NCI-H69 (cell line): ENCODE measurements at places on chromosomes 6 and 20.
A peak's percentile ranks its signal among the peaks of the same experiment; 100 is the strongest.

- DNase-seq, result no peak
Measured at GRCh38 chr6:168631564-168631963, 190.6 kb downstream of the SMOC2 start.

DNA sequence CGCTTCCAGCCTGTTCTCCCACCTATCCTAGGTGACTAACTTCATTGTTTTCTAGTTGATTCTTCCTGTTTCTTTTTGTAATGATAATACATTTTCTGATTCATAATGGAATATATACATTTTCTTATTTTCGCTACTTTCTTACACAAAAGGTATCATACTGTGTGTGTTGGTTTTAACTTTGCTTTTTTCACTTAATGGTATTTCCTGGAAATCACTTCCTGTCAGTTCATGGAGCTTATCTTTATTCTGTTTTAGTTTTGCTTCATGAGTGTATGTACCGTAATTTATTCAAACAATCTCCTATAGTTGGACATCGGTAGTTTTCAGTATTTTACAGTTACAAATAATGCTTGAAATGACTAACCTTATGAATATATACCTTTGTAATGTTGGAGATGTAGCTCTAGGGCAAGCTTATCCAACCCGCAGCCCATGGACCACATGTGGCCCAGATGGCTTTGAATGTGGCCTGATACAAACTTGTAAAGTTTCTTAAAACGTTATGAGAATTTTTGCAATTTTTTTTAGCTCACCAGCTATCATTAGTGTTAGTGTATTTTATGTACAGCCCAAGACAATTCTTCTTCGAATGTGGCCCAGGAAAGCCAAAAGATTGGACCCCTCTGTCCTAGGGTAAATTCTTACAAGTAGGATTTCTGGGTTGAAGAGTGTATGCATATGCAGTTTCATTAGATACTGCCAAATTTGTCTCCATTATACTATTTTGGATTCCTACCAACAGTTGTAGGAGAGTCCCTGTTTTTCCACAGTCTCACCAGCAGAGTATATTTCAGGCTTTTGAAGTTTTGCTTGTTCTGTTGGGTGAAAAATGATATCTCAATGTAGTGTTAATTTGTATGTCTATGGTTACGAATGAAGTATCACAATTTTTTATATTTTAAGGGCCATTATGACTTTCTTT, 16.7 kb downstream of the TRMT11 start:
- no peak for DNase-seq

DNA sequence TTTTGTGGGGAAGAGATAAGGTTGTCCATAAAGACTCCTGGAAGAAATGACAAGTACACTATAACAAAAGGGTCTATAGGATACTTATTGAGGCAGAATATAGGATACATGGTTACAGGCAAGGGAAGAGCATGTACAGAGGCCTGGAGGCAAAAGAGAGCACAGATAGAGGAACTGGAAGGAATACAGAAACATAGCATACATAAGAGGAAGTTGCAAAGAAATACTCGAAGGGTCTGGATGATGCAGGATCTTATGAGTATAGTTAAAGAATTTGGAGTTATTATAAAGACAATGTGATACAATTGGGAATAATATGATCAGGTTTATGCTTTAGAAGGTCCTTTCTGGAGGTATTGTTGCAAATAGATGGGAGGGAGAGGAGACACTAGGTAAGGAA, 592.7 kb upstream of the POU3F2 start:
- no peak for DNase-seq

GRCh38 chr6:32110632-32111031, 1.5 kb upstream of the TNXB start:
- peak; percentile 57 for DNase-seq

- peak; percentile 46 for DNase-seq
Measured at GRCh38 chr6:161242779-161243693, 30.8 kb downstream of the AGPAT4 start.

DNA sequence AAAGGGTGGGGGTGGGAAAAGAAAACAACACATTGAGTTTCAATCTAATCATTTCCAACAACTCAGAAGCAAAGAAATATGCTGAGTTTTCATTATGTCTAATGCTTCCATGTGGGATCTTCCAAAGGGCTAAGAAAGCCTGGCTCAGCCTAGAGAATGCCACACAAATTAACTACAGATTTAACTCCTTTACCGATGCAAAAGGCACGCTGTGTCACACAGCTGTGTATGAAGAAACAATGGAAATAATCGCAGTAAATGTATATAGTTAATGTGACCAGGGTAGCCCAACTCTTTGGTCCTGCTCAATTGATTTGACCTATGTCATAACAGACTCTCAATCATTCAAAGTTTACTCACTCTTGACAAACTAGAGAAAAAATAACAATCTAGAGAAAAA, 17.8 kb downstream of the B4GALT5 start:
- DNase-seq, result peak; percentile 52

GRCh38 chr20:41003143-41003935, 25.3 kb upstream of the TOP1 start:
- DNase-seq, result peak; percentile 92

- DNase-seq, result no peak
Measured at GRCh38 chr20:63979229-63979556, 249 bp downstream of the SAMD10 start.

GRCh38 chr6:110322151-110322873, 35.8 kb downstream of the METTL24 start:
- DNase-seq, result no peak

DNA sequence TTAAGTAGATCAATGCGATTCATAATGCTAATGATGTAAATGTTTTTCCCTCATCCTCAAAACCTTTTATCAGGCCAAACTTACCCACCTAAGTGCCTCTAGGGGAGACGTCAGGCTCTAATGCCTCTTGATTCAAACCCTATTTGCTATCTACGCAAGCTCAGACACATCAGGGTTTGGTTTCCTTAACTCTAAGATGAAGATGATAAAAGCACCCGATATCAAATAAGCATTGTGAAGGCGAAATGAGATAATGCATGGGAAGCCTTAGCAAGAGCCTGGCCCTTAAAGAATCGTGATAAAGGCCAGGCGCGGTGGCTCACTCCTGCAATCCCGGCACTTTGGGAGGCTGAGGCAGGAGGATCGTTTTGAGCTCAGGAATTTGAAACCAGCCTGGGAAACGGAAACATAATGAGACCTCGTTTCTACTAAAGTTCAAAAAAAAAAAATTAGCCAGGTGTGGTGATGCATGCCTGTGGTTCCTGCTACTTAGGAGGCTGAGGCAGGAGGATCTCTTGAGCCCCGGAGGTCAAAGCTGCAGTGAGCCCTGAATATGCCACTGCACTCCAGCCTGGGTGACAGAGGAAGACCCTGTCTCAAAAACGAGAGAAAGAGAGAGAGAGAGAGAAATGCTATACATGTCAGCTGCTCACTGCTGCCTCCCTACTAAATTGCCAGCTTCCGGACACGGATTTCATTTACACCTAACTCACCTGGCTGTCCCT, 13.5 kb downstream of the CNKSR3 start:
- DNase-seq, result no peak

DNA sequence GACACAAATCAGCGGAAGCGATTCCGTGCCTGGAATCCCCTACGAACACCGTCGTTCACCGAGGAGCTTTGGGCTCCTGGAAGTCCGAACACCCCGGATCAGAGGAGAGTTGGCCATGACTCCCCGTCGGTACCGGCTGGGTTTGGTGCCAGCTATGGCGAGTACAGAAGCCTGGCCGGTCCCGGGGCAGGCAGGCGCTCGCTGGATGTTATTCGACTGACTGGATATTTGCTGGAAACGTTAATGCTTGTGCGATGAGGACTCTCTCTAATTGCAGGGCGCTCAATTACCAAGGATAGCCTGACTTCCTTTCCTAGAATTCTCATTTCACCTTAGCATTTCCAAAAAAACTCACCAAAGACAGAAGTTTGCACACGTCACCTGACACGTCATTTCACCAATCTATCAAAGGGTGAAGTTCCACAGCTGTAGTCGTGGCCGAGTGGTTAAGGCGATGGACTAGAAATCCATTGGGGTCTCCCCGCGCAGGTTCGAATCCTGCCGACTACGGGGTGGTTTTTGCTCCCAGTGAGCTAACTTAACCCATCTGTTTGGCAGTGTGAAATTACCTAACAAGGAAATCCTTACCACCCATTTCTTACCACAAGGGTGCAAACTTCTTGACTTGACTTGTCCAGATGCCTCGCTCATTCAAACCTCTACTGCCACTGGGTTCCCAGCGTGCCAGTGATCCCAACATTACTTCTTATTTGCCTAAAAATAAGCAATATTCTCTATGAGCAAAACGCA, 22.7 kb upstream of the ZNF184 start:
- peak; percentile 88 for DNase-seq

DNA sequence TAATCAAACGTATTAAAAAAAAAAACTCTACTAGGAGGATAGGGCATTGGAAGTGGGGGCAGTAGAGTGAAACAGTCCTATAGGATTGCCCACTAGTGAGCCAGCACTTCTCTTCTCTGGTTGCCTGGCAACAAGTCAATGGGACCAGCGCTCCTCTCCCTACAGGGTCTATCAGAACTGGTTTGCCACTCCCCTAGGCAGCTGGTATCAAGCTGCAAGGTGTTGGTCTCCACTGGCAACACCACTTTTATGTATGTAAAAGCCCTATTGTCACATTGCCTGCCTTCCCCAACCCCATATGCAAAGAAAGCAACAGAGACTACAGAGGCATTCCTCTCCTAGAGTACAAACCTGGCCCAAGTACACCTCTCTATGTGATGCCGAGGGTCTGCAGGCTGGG, 166.9 kb upstream of the MCHR2 start:
- DNase-seq, result peak; percentile 67

- no peak for DNase-seq
Measured at GRCh38 chr6:134686071-134686470, 263.8 kb downstream of the ALDH8A1 start.

- DNase-seq, result no peak
Measured at GRCh38 chr20:60092729-60093128, 134.5 kb downstream of the CDH26 start.

- peak; percentile 86 for DNase-seq
Measured at GRCh38 chr6:139776041-139776440, 401.6 kb upstream of the CITED2 start.

GRCh38 chr6:33237741-33238140, 29.4 kb downstream of the RING1 start:
- no peak for DNase-seq

DNA sequence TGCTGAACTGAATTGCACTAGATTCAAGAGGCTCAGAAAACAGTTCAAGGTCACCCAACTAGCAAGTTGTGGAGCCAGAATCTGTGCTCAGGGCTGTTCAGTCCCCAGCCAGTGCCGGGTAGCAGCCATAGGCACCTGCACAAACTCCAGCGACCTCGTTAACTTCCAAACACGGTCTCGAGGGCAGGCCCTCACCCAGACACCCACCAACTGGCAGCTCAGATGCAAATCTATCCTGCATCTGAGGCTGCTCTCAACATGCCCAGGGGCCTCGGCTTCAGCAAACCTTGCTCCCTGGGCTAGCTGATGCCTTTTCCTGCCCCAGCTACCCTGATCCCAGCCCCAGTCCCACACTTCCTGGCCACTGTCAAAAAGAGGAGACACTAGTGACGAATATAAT, 3.7 kb downstream of the JPH2 start:
- no peak for DNase-seq

- DNase-seq, result no peak
Measured at GRCh38 chr20:53425941-53426340, 167.7 kb downstream of the ZNF217 start.

DNA sequence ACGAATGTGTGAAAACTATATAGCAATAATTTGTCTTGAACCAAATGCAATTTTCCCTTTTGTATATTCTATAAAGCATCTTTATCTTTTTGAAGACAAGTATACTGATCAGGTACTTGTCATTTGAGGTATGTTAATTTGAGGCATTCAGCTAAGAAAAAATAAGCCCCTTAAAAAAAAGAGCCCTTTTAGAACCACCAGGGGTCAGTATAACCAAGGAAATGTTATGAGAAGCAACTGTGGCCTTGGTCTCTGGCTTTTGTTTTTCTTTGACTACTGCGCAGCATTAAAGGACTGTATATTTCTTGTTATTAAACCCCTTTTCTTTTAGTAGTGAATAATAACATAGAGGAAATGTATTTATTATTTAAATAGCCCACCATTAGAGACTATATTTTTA, 43.1 kb downstream of the CD109 start:
- peak; percentile 61 for DNase-seq

- DNase-seq, result peak; percentile 45
Measured at GRCh38 chr6:138999949-139000725, 12.1 kb upstream of the REPS1 start.

- DNase-seq, result peak; percentile 74
Measured at GRCh38 chr20:46051556-46052308, 22.7 kb downstream of the SLC12A5 start.

DNA sequence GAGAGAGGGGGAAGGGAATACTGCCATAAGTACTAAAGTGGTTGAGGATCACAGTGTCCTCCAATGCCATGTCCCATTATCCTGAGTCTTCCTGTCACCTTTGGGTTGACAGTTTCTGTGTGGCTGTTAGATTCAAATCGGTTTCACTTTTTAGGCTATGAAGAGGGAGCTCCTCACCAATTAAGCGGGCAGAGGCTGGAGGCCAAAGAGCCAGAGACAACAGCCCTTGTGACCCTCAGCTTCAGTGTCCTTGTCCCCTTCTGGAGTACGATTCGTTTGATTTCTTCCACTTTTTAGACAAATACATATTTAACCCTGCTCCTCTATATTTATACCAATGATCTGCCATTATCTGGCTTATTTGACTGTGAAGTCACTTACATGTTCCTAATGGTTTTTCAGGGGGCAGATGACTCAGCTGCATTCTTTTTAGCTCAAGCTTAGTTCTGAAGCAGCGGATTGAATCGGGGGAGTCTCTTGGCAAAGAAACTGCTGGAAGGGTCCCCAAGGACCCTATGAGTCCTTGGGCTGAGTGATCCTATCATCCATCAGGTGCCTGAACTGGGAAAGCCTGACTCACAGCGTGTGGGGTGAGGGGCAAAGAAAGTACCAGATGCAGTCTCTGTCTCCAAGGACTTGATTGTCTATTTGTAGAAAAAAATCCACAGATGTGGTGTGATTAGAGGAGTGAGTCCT, 18.2 kb downstream of the FERMT1 start:
- no peak for DNase-seq

DNA sequence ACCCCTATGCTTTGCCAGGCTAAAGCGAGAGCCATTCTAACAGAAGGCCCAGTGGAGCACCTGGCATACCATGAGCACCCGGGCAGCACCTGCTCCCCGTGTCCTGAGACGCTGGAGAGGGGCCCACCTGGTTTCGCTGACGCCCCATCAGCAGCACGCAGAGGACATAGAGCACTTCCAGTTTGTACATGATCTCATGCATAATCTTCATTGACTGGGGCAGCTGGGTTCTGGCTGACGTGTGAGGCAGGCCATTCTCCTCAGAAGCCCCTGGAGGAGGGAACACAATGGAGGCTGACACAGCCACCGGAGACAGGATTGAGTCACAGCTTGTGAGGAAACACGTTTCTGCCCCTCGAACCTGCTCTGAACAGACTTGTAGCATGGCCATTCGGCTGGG, 65.4 kb downstream of the MYH7B start:
- DNase-seq, result no peak

- DNase-seq, result no peak
Measured at GRCh38 chr6:82624251-82624650, 260.6 kb downstream of the TPBG start.

- peak; percentile 79 for DNase-seq
Measured at GRCh38 chr6:46419576-46420002, 71.7 kb downstream of the RCAN2 start.

GRCh38 chr6:13559251-13559650, 15.2 kb upstream of the SIRT5 start:
- peak; percentile 40 for DNase-seq

- DNase-seq, result no peak
Measured at GRCh38 chr6:134309983-134310605, 7.8 kb downstream of the SGK1 start.
